ENCODE measurements at places on chromosomes 2 and 18.

DNA sequence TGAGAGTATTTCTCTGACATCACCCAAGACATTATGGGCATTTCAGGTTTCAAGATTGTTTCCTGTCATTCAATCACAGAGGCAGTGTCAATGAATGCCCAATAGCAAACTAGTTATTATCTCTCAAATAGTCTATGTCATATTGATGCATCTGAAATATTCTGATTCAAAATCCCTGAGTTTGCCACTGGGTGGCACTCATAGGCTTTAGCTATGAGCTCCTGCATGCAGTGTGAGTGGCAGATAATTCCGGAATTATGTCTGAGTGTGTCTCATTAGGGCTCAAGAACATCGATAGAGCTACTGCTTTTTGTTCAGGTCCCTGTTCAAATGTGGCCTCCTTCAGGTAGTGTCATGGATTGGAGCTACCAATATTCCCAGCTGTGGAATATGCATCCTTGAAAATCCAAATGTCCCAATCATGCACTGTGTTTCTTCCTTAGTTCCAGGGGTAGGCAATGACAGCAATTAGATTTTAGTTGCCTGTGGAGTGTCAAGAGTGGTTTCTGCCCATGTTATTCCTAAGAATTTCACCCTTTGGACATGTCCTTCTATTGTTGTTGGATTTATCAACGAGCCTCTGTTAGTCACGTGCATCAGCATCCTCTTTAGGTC lies 7.8 kb upstream of the OR6B3 start:
- DNase-seq = peak; percentile 13

DNA sequence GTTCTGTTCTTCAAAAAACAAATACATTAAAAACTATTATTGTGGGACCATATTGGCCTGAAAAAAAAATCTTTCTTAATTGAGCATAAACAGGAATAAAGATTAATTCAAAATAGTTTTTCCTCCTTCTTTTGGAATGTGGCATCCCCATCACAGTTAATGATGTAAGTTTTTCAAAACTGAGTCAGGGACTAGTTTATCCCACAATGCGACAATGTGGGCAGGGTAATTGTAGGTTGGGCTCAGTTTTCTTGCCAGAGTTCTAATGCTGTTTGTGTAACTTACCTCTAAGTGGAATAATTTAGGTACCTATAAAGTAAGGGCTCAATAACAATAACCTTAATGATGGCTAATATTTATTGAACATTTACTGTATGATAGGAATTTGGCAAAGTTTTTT lies 82.0 kb downstream of the PMS1 start:
- no peak for DNase-seq

GRCh38 chr2:110783196-110783873 lies 51.0 kb downstream of the ACOXL start:
- DNase-seq = no peak

DNA sequence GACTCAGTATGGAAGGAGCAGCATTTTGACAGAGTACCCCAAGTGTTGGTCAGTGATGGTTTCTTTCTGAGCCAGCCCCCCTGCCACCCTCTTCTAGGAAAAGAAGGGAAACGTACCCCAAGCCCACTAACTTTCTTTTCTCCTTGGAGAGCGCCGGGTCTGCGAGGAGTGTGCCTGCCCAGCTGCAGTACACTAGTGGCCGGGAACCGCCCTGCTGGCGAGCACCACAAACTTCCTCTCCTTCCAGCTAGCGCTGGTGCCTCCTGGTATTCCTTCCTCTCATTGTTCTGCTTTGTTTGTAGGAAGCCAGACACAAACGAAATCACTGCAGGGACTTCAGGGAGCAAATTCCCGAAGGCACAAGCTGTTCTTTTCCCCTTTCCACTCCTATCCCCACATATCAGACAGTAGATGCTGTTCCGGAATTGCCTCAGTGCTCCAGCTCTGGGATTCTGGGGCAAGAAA lies 1.8 kb downstream of the CCDC85A start:
- no peak for DNase-seq

- DNase-seq = no peak
These were observed 63.1 kb downstream of the NAPG start for GRCh38 chr18:10588975-10589374.

DNA sequence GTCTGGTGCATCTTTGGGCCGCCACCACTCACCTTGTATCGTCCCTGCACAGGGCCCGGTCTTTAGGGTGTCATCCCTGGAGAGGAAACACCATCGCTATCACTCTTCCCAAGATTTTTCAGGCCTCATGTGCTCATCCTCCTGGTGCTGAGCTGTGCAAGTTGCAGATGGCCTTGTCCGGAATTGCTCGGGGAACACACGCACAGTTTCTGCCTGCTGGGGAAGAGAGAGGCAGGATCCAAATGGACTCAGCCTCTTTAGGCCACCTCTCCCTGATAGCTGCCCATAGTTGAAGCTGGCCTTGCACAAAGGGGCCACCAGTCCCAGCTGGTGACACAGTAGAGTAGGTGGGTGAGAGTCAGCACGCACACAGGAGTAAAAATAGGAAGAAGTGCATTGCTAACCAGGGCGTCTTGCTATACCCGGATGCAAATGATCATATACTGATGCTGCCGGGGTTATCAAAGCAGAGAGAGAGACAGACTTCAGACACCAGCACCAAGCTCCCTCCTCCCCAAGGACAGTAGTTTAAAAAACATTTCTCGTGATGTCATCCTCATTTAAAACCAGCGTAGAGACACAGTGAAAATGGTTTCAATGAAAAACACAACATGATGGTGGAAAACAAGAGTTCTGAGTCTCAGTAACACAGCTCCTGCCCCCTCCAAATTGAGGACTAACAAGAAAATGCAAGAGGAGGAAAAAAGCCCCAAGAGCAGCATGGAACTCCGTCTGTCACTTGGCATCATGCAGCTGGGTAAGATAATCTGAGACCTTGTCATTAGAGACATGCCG lies 147.5 kb upstream of the NCK2 start:
- DNase-seq = no peak

- DNase-seq = no peak
These were observed 648.0 kb downstream of the SLC4A3 start for GRCh38 chr2:220275454-220275853.

GRCh38 chr2:3954261-3954660 lies 250.9 kb downstream of the DCDC2C start:
- DNase-seq = no peak

DNA sequence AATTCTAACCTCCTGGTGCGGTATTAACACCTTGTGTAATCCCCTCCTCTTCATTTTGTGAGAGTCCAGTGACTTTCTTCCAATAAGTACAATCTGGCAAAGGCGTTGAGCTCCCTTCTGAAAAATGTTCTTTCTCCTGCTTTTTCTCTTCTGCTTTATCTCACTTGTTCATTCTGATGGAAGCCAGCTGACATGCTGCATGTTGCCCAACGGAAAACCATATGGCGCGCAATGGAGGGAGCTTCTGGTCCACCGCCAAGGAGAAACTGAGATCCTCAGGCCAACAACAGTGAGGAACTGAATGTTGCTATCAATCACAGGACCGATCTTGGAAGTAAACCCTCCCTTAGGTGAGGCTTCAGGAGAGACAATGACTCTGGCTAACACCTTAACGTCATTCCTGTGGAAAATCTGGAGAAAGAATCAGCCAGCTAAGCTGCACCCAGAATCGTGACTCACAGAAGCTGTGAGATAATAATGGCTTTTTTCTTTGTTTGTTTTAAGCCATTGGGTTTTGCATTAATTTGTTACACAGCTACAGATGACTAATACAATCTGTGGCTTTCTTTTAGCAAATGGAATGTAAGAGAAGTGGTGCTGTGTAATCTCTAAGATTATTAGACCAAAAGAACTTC lies 1323.9 kb upstream of the DDX18 start:
- DNase-seq = no peak

- DNase-seq = no peak
These were observed 94.7 kb downstream of the DOCK10 start for GRCh38 chr2:224947566-224947965.

GRCh38 chr18:55321265-55322177 lies 266.5 kb downstream of the TCF4 start:
- DNase-seq = peak; percentile 6

Measured in stimulated activated CD8-positive, alpha-beta memory T cell treated with anti-CD3 and anti-CD28 coated beads, Interleukin-7, amount 100 ng/mL, for 1 hour (primary cell).